ENCODE measurements at places on chromosomes 1 and 21. TPM values are rescaled to one million over a fixed set of nuclear protein-coding genes. Genes with fewer than 3 reads are reported as not detected.

KRTAP7-1 gene
- not detected for total RNA-seq

XPR1 gene
- 147 TPM for total RNA-seq

ALDH4A1 gene
- 50.3 TPM for total RNA-seq

NBPF6 gene
- not detected for total RNA-seq

LRRC38 gene
- total RNA-seq: 0.73 TPM

DNA sequence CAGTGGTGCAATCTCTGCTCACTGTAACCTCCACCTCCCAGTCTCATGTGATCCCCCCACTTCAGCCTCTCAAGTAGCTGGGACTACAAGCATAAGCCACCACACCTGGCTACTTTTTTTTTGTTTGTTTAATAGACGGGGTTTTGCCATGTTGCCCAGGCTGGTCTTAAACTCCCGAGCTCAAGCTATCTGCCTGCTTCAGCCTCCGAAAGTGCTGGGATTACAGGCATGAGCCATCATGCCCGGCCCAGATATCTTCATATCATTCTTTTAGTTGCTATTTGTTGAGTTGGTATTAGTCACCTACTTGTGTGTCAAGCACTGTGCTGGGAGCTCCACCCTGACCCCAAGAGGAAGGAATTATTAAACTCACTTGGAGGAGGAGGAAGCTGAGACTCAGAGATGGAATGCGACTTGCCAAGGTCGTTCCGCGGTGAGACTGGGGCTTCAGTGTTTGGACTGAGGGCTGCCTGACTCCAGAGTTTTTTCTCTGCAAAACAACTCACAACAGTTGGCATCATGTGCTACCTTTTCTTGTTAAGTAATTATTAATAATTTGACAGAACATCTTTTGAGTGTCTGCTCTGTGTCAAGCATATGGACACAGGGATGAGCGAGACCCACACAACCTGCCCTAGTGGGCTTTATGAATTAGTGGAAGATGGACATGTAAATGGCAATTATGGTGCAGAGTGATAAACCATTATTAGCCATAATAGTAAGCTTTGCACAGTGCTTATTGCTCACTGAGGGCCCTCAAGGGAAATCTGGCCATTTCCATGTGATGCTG lies 132.0 kb downstream of the FOXD2 start:
- no peak for DNase-seq

- DNase-seq: no peak
These were observed 633 bp downstream of the THEMIS2 start for GRCh38 chr1:27872802-27873551.

DNA sequence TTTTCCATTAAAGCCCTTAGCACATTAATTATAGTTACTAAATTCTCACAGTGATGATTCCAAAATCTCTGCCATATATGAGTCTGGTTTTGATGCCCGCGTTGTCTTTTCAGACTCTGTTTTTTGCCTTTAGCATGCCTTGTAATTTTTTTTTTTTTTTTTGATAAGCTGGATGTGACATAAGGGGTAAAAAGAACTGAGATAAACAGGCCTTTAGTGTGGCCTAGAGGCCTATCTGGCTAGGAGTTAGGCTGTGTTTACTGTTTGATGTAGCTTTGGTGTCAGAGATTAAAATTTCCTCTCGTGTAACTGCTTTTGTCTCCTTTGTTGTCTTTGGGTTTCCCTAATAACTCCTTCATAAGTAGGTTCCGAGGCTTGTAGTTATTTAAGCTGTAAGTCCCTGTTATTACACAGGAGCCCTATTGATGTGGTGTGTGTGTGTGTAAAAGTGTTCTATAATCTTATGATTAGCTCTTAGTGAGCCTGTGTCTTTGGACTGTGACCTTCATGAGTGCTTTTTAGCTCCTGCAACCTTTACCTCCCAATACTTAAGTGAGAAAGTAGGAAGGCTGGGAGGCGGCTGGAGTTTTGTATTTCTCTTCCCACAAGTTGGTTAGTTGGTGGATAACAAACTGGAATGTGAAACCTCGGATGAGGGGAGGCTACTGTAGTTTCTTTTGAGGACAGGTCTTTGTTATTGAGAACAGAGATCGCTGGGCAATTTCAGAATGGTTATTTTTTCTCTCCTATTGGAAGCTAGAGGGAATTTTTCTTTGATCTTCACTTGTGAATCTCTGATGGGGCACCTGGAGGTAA lies 19.3 kb downstream of the HS2ST1 start:
- DNase-seq: no peak

GRCh38 chr1:248686815-248687214 lies 15.8 kb downstream of the OR14I1 start:
- no peak for DNase-seq

DNA sequence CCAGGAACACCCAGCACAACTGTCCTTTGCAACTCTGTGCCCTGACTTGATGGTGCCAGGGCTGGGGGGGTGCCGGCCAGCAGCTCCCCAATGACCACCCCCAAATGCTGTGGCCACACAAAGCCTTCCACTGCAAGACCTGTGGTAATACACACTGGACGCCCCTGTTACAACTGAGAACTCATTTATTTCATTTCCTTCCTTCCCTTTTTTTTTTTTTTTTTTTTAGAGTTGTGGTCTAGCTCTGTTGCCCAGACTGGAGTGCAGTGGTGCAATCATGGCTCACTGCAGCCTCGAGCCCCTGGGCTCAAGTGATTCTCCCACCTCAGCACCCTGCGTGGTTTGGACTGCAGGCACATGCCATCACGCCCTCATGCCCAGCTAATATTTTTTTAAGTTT lies 25.2 kb downstream of the TP73 start:
- DNase-seq: no peak

GRCh38 chr1:245258271-245258920 lies 103.6 kb downstream of the KIF26B start:
- DNase-seq: no peak

- no peak for DNase-seq
These were observed 12.2 kb downstream of the CRABP2 start for GRCh38 chr1:156692925-156693847.

- DNase-seq: no peak
These were observed at the start of gene FHAD1 for GRCh38 chr1:15246960-15247614. TSS of gene FHAD1 (plus strand) at chr1:15247223. CDS start at chr1:15251785, 4,562 bp downstream.

Data from cardiac septum (tissue), 1 donor.